ENCODE measurements at places on chromosomes 5 and 9. TPM values are rescaled to one million over a fixed set of nuclear protein-coding genes. Genes with fewer than 3 reads are reported as not detected.
A peak's percentile ranks its signal among the peaks of the same experiment; 100 is the strongest.

RAD23B gene
- polyA plus RNA-seq: 130 TPM

GCNT1 gene
- polyA plus RNA-seq: 3.7 TPM

SLC34A1 gene
- 215 TPM for polyA plus RNA-seq

BSPRY gene
- 10.0 TPM for polyA plus RNA-seq

DNA sequence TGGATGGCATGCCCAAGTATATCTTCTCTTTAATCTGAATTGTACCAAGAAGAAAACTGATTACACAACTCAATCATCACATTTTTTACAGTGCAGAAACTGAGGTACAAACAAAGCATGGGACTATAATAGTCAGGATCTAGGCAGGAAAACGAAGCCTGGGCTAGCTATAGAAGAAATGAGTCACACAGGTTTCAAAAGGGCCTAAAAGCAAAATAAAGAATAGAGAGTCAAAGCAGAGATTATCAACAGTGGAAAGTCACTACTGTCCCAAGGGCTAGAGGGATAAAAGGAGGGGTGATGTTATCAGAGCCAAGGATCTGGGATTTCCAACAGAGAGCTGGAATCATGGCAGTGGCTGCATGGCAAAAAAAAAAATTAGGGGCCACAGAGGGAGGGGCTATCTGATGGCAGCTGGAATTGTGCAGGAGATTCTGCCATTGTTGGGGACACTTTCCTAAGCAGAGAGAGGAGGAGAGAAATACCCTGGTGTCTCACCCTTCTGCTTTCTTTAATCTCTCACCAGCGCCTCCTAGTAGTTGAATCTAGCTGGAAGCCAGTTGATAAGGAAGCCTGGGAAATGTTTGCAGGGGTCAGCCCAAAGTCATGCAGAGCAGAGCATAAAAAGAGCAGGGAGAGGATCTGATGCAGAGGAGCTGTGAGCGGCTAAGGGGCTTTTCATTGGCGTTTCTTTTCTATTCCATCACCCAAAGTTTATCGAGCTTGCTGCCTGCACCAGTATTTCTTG is 343.2 kb downstream of the ACTL7B start:
- DNase-seq: no peak

GRCh38 chr5:150080696-150081435 is 5.5 kb downstream of the CSF1R start:
- DNase-seq: no peak

DNA sequence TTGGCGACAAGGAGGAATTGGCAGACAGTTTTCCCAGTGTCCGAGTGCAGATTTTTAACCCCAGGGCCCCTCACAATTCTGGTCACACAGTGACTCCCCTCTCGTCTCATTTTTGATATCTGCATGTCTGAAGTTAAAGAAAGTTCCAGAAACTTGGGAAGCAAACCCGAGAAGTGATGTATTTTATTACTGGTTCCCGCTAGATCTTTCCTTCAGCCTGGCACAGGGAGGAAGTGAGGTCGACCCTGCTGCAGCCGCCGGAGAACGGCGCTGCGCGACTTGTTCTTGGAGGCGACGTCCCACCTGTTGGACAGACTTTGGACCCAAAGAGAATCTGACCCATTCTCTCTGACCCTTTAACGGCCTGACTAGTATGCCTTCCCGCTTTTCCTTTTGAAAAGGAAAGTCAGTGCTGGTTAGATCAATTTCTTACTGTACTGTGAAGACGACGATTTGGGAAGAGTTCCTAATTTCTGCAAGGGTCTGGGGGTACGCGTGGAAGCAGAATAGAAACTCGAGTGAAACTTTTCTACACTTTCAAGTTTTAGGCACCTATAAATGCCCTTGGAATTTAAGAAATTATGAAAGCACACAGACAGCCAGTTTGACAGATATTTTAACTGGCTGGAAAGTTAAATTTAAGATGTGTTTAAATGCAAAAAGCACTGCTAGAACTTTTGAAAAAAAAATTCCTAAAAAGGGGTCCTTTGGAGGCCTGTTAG is 744 bp downstream of the OTULIN start:
- DNase-seq: no peak

DNA sequence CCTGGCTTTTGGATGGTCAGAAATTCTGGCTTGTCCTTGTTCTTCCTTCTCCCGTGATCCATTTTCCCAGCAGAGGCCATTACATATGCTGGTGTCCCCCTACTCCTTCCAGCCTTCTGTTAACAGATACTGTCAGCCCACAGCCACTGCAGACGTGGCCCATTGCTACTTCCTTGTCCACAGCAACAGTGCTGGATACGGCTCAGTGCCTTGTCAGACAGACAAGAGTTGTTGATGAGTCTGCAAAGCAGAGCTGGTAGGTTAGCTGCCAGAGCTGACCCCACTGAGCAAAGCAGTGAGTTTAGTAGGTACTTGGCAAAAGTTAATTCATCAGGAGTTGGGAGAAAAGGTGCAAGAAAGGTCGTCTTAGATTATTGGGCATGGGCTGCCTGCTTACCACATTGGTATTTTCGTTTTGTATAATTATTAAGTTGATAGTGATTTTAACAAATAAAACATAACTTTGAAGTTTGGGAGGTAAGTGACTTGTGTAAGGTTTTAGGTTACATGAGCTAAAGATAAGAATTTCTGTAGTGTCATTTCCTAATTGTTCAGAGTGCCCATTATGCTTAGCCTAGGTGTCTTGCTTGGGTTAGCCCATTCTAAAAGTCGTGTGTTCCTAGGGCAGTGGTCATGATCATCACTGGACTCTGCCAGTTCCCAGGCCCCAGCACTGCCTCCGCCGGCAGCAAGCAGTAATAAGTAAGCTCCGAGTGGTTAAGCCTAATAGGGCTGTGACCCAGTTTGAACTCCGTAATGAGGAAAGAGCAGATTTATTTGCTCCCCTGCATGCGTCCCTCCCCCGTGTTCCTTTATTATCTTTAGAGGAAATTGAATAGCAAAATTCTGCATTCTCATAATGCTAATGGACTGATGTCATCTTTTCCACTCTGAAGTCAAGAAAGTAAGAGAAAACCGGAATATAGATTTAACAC is 292.0 kb downstream of the FANCC start:
- DNase-seq: peak; percentile 84

- no peak for DNase-seq
Measured at GRCh38 chr5:62450259-62450658, 37.7 kb downstream of the IPO11 start.

DNA sequence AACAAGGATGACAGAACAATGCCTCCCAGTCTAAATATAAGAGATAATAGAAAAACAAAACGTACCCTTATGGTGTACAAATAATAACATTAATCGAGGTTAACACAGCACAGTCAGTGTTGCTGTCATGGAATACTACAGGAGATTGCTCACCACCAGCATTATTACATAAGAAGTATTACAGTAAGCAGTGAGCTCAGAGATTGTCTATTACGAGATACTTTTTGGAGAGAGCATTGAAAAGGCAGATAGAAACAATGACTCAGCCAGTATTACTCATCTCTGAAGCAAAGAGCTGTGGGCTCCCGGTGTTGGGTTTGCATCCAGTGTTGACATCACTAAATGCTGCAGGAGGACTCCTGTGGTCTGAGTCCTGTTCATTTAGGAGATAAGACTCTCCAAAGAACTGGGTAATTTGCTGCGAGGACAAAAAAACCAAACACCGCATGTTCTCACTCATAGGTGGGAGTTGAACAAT is 191.9 kb upstream of the SEMA6A start:
- DNase-seq: no peak

GRCh38 chr5:17113174-17113958 is 104.1 kb upstream of the BASP1 start:
- DNase-seq: no peak

GRCh38 chr5:96883871-96884270 is 7.6 kb downstream of the ERAP2 start:
- DNase-seq: no peak

DNA sequence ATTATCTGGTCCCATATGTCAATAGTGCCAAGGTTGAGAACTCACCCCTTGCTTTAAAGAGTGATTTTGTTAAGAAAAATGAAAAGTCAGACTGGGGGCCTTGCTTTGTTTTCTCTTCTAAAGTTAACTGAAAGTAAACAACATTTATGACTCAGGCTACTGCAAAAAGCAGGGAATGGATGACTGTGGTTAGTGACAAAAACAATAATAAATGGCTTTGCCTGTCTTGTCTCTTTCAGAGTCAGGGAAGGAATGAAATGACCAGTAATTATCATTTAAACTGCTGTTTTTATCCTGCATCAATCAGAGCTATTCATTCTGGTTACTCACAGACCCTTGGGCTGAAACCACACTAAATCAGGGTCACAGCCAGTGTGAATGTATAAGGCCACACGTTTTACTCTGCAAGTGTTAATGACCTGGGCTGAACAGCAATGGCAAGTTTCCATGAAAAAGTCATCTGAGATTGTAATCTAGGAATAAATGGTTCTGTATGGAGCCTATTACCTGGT is 112.2 kb downstream of the ZNF608 start:
- DNase-seq: no peak

DNA sequence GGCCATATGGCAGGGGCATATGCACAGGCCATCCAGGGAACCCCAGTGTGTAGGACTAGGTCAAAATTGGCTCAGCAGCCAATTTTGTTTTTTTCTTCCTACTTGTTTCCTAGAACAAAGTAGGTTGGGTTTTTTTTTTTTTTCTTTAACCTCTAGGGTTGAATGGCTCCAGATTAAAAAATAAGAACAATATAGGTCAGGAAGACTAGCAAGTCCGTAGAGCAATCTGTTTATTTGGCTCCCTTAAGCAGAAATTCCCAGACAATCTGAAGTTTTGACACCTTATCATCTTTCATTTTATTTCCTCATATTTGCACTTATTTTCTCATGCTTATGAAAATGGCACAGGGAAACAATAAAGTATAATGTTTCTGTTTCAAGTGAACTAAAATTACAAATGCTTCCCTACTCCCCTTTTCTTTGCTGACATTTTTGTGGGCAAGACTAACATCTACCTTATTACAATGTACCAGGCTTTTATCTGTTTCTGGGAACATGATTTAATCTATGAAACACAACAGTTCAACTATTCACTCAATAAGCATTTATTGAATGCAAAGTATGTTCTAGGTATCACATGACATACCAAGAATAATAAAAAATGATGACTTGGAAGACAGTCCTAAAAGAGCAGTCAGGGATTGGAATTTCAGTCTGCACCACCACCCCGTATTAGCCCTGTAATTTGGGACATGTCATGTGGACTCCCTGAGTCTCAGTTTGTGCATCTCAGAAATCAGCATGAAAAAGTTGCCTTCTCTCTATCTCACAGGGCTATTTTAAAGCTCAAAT is 30.5 kb downstream of the TLR4 start:
- DNase-seq: no peak

- DNase-seq: no peak
Measured at GRCh38 chr5:6543830-6544560, 88.8 kb downstream of the NSUN2 start.

DNA sequence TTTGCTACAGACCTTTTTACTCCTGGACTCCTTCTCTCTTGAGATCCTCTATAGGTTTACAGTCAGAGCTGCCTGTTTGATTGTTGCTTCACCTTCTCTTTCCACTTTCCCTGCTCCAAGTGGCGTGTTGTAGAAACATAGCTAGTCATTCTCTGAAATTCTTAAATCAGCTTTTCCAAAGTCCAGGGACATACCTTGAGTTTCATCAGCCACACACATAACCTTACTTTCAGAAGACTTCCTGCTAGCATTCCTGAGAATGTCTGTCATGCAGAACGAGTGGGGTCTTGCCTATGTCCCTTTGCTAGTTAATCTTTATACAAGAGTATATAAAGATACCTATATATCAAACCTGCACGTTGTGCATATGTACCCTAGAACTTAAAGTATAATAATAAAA is 230.3 kb upstream of the ZNF462 start:
- no peak for DNase-seq

DNA sequence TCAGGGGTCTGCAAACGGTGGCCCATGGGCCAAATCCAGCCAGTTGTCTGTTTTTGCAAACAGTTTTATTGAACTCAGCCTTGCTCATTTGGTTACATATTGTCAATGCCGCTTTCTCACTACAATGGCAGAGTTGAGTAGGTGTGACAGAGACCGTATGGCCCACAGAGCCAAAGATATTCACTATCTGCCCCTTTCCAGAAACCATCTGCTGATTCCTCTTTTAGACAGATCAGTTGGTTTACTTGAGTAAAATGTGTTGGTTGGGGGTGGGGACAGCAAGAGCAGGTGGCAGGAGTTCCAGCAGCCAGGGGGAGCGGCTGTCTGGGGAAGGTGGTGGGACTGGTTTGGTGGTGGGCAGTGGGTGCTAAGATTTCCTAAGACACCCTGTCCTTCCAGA is 54.8 kb downstream of the COL27A1 start:
- DNase-seq: no peak
